HAP-1 (cell line): ENCODE measurements at places on chromosomes 3 and 15.

GRCh38 chr15:23588268-23588667 lies 22.8 kb downstream of the MKRN3 start:
- DNase-seq: no peak

- DNase-seq: peak; percentile 6
These were observed 2.0 kb downstream of the TMEM62 start for GRCh38 chr15:43135351-43135750.

DNA sequence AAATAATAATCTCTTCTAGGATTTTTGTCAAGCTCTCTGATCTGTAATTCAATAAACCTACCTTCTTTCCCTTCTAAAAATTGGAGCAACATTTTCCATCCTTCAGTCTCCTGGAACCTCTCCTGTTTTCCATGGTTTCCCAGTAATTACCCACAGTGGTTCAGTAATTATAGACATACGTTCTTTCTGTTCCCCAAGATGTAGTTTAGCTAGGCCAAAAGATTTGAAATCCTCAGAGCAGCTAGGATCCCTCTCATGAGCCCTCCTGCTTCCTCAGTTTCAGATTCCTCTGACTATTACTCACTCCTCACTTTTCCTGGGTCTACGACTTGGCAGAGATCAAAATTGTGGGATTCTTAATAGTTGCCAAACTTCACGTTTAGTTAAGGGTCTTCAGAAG lies 76.9 kb upstream of the IGSF10 start:
- DNase-seq: no peak

- no peak for DNase-seq
These were observed 177.6 kb downstream of the KCNAB1 start for GRCh38 chr3:156298014-156298413.

DNA sequence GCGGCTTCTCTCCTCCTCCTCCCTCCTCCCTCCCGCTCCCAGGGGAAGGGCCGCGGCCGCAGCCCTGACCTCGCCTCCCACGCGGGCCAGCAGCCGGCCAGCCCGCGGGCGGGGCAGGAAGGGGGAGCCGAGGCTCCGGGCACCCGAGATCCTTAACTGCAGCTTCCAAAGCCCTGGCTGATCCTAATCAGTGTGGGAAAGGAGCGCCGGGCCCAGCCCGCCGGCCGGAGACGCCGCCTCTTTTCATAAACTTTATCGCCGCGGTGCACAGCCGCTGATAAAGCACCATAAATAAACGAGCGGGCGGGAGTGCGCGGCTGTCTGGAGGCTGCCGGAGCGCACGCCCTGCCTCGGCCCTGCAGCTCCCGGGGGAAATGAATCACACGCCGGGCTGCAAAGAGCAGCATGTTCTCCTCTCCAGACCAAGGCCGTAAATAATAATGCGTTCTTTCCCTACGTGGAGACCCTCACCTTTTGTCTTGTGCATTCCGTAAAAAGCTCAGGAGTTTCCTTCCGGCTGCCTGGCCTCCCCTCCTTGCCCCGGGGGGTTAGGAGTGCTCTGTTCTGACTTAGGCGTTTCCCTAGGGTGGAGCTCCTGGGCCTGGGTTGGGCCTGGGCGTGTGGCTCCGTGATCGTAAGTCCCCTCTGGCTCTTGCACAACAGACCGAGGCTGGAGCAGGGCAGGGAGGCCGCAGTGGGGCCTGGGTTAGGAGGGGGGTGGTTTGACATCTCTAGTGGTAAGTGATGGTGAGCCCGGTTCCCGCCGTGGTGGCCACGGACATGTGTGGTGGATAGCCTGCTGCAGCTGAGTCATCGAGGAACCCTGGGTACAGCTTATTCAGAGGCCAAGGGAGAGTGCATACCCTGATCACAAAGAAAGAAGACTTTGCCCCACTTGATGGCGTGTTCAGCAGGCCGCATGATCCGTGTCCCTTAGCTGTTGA lies 132.6 kb upstream of the HES1 start:
- DNase-seq: peak; percentile 89

GRCh38 chr15:64107337-64107736 lies 11.6 kb downstream of the SNX1 start:
- no peak for DNase-seq

DNA sequence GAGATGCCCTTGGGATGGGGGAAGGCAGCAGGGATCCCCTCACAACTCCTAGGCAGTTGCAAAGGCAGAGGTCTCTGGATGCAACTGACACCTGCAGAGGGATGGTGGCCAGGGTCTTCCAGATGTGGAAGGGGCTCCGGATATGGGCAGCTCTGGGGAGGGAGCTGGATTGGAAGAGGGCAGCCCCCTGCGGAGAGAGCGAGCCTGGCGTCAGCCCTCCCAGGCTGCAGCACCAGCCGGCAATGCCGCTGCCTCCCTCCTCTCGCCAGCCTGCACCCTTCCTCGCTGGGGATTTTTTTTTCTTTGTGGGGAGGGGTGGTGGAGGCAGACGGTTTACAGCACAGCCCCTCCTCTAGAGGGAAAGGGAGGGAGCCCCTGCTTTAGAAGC lies 1.6 kb downstream of the INSYN1 start:
- DNase-seq: no peak

DNA sequence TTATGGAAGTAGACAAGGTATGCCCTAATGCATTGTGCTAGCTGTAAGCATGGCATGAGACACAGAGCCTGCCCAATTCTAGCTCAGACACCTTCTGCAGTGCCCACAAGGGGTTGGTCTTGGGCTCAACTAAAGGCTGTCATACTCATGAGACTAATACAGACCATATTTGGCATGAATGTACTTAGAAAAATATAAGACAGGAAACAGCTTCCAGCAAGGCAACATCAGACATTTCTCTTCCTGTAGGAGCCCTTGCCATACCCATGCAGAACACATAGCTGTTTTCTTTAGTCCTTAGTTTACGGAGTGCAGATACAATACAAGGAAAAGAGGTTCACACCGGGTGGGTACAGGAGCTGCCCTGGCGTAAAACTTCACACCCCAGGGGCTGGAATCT lies 30.5 kb upstream of the NR1I2 start:
- no peak for DNase-seq

DNA sequence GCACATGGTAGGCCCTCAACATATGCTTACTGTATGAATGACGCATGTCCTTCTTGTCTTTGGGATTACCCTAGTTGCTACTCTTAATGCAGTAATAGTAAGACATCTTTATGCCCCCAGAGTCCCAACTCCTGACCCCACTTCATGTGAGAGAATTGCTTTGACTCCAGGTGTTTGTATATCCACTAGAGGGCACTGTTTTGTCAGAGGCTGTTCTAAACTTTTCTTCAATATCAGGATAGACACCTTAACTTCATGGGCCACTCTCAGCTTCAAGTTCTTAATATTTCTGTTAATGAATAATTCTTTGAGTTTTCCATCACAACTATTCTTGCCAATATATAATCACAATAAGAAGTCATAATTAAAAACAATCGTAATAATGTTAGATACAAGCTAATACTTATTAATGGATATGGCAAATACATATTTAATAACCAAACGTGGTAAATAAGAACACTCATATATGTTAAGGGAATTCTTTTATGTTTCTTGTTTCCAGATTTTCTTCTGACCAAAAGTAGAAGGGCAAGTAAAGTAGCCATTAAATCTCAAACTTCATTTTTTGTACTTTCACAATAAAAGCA lies 337.2 kb upstream of the DNAJC19 start:
- DNase-seq: peak; percentile 53

GRCh38 chr3:96966181-96966929 lies 152.0 kb downstream of the EPHA6 start:
- no peak for DNase-seq

DNA sequence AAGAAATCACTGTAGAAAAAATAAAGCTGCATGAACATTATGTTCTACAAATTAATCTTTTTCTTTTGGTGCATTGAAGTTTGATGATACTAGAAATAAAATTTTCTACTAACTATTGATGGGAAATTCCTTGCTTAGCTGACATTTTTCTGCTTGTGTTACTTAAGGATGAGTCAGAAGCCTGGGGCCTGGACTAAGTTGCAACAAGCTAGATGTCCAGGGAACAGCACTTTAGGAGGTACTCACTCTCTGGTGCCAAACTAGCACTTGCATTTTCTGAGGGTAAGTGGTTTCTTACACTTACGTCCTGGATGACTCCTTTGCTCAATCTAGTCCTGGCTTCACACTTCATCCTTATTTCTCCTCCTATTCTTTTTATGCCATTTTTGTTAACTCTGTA lies 945.1 kb downstream of the IGSF11 start:
- DNase-seq: no peak

DNA sequence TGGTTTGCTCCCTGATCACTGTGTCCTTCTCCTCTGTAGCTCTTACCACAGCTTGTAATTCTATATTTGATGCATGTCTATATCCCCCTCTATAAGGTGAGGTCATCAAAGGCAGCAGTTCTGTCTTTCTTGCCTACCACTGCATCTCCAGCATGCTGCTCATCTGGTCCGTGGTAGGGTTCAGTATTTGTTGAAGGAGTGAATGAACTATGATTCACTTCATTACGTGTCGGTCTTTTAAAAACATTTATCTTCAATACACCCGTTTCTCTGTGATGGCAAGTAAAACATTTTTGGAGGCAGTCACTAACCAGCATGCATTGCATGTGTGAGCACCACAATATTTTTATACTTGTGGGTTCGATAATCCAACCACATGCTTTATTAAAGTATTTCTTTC lies 27.6 kb downstream of the CHST14 start:
- no peak for DNase-seq

DNA sequence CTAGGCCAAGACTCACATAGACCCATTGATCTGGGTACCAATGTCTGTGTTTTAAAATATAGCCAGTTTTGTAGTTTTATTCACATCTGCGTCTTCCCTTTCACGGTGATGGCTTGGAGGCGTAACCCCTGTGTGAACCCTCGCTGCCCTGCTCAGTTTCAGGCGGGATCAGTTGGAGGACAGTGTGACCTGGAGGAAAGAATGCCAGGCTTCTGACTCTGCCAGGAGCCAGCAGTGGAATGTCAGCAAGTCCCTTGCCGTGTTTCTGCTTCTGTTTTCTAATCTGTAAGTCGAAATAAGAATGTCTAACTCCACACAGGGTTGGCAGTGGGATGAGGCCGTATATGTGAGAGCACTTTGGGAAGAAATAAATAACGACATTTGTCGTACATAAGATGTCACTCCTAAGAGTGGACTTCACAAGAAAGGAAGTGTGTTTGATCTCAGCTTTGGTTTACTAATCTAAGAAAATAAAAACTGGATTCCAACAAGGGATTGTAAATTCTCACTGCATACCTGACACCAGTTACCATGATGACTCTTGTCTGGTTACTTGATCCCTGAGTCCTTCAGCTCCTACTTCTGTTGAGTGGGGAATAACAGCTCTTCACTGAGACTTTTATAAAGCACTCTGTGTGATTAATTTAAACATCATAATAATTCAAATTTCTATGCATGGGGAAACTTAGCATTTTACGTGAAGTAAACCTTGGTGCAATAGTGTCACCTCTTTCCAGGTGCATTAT lies 6.3 kb upstream of the CA12 start:
- DNase-seq: no peak

DNA sequence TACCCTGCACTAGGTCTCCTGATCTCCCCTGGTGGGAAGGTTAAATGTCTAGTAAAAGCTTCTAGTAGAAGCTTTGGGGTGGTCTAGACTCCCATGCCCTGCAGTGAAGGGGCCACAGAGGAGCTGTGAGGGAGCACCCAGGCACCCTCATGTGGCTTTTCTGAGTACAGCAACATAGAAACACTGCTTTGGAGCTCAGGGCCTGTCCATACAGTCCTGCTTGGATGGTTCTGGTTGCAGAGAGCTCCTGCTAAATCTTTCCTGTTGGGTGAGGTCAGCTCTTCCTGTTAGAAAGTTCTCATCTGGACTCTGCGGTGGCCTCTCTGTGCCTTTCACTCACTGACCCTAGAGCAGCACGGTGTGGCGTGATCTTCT lies 47.8 kb downstream of the GPD1L start:
- no peak for DNase-seq

GRCh38 chr15:51341366-51342226 lies at the start of gene GLDN:
Gene GLDN, plus strand, starts transcription at chr15:51341655. Its CDS starts 30 bp downstream, at chr15:51341685.
- DNase-seq: no peak

DNA sequence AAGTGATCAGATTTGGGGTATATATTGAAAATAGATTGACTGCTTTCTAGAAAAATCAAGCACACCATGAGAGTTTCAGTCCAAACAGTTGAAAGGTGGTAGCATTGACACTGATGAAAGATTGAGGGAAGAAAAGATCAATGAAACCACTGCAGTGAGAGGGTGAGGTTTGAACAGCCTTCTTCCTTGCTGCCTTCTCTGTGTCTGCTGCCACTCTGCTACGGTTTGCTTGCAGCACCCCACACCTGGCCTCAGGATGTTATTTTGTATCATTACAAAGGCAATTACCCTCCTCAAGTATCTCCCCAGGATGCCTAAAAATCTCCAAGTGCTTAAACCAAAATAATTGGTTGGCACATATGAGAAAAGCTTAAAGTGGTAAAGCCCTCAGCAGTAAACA lies 683.6 kb upstream of the ARPP21 start:
- DNase-seq: no peak

DNA sequence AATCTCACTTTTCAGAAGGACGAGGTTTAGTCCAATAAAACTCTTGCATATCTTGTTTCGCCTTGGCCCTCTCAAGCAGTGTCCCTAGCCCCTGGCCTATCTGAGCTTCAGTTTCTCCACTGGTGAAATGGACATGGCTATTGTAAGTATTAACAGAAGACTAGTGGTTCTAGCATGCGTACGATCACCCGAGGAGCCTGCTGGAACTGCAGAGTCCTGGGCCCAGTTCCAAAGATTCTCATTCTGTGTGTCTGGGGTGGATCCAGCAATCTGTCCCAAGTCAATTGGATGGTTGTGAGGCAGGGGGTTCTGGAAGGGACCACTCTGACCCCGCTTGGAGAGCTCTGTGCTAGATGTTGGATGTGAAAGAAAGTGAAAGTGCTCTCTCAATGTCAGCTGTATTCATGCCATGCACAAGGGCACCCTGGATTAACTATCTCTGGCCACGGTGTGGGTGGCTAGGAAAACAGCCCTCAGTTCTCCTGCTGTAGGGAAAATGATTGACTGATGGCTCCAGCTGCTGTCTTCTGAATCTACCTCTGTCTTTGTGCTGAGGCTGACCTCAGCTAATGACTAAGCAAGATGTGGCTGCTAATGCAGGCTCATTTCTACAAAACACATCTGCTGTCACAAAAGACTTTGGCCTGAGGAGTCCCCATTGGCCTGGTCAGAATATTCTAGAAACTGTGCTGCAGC lies 1.9 kb upstream of the PLA1A start:
- DNase-seq: no peak

GRCh38 chr3:46380471-46381221 lies 9.9 kb downstream of the CCR5 start:
- DNase-seq: no peak

DNA sequence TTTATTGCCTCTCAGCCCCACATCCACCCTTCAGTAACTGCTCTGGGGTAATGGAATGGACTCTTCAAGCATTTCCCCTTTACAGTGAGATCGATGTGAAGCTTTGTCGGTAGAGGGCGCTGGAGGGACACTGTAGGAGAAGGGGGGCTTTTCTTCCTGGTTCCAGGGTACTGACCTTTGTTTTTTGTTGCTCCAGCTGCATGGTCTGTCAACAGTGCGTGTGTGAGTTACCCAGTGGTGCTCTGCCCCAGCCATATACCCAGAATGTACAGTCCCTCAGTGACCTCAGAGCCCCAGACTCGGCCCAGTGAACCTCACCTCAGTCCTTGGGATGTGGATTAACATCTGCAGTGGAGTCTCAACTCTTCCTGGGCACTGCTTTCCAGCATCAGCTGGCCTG lies 180.3 kb upstream of the TSC22D2 start:
- peak; percentile 92 for DNase-seq

GRCh38 chr3:42067326-42067725 lies 23.8 kb upstream of the TRAK1 start:
- DNase-seq: no peak

- DNase-seq: no peak
These were observed 89.4 kb upstream of the ACKR4 start for GRCh38 chr3:132507657-132508056.

GRCh38 chr3:131324923-131325322 lies 56.7 kb upstream of the NUDT16 start:
- DNase-seq: no peak
